Dermis microvascular lymphatic vessel endothelial cell (primary cell): ENCODE measurements at places on chromosomes 12 and 14. TPM values are rescaled to one million over a fixed set of nuclear protein-coding genes. Genes with fewer than 3 reads are reported as not detected.

DNA sequence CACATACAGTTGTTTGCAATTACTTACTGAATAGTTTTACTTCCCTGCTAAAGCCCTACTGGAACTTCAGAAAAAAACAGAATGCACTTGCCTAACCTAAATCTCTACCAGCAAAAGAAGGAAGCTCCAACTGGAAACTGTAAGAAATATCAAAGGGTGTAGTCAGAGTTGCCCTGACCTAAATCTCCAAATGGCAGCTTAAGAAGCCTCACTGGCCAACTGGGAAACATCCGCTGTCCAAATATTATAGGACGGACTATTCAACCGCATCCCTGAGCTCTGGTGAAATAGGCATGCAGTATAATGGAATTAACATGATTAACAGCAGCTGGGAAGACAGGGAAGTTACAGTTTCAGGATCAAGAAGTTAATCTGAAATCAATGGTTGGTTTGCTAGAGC, 24.3 kb downstream of the ANAPC7 start:
- no peak for DNase-seq

- peak; percentile 31 for DNase-seq
These were observed 11.1 kb upstream of the PIP4K2C start for GRCh38 chr12:57579677-57580465.

- DNase-seq = no peak
These were observed 182.9 kb upstream of the SLC38A2 start for GRCh38 chr12:46555406-46555852.

DNA sequence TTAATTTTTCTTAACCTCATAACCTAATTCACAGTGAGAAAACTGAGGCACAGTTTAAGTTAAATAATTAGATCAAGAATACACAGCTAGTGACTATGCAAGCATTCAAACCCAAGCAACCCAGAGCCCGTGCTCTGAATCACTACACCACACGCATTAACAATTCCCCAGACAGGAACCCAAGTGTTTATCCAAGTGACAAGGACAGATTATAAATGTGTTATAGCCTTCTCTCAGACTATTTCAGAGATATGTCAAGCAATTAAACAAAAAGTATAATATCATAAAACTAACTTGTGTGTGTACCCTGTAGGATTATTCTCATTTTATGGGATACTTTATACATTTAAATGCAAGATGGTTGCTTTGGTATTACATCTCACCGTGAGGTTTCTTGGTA, 43.8 kb downstream of the MED13L start:
- DNase-seq = no peak

DNA sequence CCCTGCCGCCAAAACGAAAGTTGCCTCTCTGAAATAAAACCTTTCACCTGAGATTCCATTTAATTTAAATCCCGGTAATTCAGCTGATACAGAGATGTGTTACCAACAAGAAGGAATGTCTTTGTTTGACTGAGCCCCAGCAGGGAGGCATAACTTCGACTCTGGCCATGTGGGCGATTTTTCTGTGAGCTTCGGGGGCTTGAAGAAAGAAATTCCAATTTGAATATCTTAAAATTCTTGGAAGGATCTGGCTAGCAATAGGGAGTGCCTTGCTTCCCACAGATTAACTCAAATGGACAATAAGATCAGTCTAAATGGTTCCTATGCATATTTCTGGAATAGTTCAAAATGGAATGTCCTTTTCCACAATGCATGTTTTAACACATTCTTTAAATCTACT, 252.5 kb upstream of the TMPO start:
- no peak for DNase-seq

DNA sequence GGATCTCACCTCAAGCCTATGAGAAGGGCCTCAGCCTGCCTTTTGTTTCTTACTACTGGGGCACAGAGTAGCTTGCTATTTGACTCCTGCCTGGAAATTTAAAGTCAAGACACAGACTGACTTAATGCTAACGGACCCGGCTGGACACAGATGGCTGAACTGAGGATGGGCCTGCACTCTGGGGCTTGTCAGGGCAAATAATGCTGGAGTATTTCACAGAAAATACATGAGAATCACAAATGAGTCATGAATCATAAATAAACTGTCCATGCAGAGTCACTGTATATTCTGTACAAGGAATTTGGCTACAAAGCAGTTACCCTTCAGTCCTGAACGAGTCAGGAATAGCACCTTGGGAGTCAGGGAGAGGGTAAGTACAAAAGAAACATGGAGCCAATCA, 683.2 kb upstream of the FOXG1 start:
- DNase-seq = no peak

DNA sequence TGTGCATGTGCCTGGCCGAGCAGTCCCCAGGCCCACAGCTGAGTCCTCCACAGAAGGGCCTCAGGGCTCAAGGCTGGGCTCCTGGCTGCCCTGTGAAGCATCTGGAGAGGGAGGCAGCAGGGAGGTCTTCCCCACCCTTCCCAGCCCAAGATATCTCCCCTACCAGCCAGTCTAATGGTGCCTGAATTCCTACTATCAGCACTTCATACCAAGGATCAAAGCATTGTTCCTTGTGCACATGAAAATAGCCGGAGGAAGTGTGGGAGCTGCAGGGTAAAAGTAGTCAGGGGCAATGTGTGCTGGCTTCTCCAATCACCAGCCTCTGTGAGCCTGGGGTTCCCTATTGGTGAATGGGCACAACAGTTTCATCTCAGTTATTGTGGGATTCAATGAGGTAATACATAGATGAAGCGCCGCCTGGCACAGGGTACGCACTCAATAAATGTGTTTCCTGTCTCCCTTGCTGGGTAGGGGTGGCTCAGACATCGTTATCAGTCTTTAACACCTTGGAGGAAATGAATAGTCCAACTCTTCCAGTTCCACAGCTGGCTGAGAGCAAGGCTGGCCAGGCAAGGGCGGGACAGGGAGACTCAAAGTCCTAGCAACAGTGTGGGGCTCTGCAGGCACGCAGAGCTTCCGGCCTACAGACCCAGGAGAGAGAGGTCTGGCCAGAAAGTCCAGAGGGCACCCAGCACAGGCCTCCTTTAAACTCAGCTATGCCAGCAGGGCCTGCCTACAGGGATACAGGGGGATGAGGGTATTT, 39.1 kb upstream of the PNMA1 start:
- DNase-seq = peak; percentile 90

DNA sequence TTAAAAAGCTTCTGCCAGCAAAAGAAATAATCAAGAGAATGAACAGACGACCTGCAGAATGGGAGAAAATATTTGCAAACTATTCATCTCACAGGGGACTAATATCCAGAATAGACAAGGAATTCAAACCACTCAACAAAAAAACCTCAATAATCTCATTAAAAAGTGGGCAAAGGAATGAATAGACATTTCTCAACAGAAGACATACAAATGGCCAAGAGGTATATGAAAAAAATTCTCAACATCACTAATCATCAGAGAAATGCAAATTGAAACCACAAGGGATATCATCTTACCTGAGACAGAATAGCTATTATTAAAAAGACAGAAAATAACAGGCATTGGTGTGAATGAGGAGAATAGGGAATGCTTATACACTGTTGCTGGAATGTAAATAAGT, 270.0 kb downstream of the DACT1 start:
- DNase-seq = no peak

DNA sequence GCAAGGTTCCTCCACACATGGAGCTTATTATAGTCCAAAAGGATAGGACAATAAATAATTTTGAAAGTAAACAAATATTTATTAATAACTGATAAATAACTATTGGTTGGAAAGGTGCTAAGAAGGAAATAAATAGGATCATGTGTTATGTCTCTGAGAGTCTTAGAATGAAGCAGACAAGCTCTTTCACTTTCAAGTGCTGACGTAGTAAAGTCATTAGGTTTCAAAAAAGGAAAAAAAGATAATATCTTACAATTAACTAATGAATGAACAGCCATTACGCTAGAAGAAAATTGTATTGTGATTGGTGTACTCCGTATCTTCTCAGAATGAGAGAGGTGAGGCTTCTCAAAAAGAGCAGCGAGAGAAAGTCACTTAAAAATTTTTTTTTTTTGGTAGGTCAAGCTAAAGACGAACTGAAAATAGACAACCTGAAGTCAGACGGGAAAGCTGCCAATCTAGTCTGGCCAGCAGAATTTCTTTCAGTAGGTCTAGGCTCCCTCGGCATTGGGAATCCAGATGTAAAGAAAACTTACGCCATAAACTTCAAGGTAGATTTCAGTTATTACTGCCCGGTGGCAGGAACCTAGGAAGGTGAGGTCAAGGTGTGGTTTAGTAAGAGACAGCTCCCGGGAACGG, 583 bp upstream of the LEMD3 start:
- DNase-seq = peak; percentile 4

GRCh38 chr12:16506394-16506793, 99.6 kb downstream of the LMO3 start:
- DNase-seq = no peak

DNA sequence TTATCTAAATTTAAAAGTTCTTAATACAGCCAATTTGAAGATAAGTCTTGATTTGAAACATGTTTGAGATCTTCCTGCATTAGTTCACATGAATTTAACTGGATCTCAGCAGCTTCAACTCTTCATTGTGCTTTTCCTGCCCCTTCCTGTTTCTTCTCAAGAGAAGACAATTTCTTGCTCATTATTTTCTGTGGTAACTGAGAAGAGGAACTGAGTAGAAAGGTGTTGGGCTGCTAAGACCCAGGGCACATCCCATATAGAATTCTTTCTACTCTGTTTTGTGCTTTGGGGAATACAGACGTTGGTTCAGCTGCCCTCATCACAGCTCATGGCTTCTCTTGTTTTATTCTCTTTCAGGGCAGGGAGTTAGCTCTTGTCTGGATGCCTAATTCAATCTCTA, 110.2 kb downstream of the SNAPC1 start:
- no peak for DNase-seq

DNA sequence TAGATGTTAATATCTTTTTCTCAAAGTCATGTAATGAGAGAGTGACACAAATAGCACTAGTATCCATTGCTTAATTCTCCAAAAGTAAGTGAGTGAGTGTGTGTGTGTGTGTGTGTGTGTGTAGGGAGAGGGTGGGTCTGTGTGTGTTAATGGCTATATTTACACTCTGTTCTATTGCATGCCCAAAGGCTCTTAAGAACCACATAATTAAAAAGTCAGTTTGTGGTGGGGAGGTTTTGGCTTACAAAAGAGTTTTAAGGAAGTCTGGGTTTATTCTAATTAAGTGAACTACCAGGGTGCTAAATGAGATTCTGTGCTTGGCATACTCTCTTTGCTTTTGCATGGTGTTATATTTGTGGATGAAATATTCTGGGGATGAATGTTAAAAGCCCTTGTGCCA, 1897.6 kb upstream of the FLRT2 start:
- DNase-seq = no peak

- DNase-seq = no peak
These were observed 833.0 kb downstream of the SLC6A15 start for GRCh38 chr12:84079626-84080025.

- DNase-seq = no peak
These were observed 271.4 kb downstream of the BTG1 start for GRCh38 chr12:91874086-91874865.

- DNase-seq = no peak
These were observed 35.3 kb upstream of the PPP1R13B start for GRCh38 chr14:103882503-103883262.

DNA sequence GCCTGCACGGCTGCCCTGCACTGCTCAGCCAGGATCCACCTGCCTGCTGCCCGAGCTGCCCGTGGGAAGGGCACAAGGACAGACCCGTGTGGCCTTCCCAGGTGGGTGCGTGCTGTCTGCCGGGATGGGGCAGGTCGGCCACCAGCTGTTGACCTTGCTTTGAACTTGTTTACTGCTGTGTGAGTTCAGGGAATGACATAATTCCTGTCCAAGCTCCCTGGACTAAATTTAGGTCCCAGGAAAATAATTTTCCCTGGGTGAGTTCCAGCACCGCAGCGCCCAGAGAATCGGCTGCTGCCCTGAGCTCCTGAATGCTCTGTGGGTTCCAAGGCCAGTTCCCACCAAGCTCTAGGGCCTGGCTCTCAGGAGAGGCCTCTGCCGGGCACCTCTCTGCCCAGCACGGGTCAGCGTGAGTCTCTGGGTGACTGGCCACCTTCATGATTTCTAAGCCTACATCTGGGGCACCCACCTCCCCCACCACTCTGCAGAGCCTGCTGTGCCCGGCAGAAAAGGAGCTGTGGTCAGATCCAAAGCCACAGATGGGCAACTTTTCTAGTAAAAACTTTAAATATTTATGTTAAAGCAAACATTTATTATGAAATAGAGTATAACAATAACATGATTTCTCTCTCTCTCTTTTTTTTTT, 27.2 kb upstream of the MLXIP start:
- peak; percentile 70 for DNase-seq

DNA sequence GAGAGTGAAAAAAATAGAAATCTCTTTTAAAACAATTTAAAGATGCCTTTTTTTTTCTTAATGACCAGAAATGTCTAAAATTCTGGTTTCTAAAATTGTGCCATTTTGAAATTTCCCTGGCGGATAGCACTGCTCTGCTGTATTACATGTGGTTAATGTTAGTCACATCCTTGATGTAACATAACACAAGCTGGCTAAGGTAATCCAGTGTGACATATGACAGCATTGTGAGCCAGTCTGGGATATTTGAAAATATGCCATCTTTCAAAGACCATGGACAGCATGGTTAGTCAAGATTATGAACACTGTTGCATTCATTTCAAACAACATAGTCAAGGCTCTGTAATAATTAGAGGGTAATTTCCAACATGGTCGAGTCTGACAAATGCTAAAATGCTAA, 133.2 kb downstream of the ALX1 start:
- no peak for DNase-seq

- no peak for DNase-seq
These were observed 31.4 kb downstream of the P2RX4 start for GRCh38 chr12:121241156-121241970.

DNA sequence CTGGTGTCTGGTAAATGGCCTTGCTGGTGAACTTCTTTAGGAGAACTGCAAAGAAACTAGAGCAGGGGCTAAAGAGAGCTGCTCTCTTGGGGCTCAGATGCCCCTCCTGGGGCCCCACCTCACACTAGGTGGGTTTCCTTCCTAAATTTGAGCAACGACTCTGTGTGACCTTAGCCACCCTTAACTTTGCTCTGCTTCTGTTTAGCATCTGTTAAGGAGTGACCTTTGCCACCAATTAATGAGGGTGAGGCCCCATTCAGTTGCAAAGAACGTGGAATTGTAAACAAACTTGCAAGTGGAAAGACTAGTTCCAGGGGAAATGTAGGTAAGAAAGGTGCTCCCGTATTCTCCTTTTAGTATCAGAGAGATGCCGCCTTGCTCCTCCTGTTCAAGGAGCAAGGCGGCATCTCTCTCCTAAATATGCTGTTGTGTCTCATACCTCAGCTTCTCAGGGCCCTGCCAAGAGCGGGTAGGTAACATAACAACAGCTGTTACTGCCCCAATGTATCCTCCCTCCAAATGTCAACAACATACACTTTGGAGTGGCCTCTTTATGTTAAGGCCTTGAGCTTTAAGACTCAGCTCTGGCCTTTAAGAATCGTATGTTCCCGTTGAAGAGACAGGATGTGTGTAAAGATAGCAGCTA, 77.6 kb upstream of the FUT8 start:
- no peak for DNase-seq

- DNase-seq = no peak
These were observed 21.1 kb downstream of the NKX2-1 start for GRCh38 chr14:36498938-36499337.

The DCN gene
- total RNA-seq = not detected in 2 replicates

The PLXNC1 gene
- total RNA-seq = under 0.01 and 0.13 TPM in 2 replicates

The TMPRSS12 gene
- not detected in 2 replicates for total RNA-seq

The SDS gene
- under 0.01 TPM in 1 of 2 replicates, not detected in the other for total RNA-seq

The HHIPL1 gene
- total RNA-seq = 1.4 and 2.3 TPM in 2 replicates

The TRMT5 gene
- 4.7 and 5.6 TPM in 2 replicates for total RNA-seq

The CLEC14A gene
- total RNA-seq = 84.2 and 116 TPM in 2 replicates

The SPIC gene
- total RNA-seq = not detected in 2 replicates

The CD27 gene
- total RNA-seq = not detected in 2 replicates

The SNX6 gene
- total RNA-seq = 78.9 and 80.5 TPM in 2 replicates

The EVL gene
- 6.9 and 13.0 TPM in 2 replicates for total RNA-seq

The AQP5 gene
- under 0.01 TPM in 1 of 2 replicates, not detected in the other for total RNA-seq
